ENCODE measurements at places on chromosomes 1 and 21.

- no peak for DNase-seq
Measured at GRCh38 chr1:221510793-221511503, 230.9 kb downstream of the DUSP10 start.

GRCh38 chr1:84810343-84810742, 82.7 kb downstream of the LPAR3 start:
- no peak for DNase-seq

DNA sequence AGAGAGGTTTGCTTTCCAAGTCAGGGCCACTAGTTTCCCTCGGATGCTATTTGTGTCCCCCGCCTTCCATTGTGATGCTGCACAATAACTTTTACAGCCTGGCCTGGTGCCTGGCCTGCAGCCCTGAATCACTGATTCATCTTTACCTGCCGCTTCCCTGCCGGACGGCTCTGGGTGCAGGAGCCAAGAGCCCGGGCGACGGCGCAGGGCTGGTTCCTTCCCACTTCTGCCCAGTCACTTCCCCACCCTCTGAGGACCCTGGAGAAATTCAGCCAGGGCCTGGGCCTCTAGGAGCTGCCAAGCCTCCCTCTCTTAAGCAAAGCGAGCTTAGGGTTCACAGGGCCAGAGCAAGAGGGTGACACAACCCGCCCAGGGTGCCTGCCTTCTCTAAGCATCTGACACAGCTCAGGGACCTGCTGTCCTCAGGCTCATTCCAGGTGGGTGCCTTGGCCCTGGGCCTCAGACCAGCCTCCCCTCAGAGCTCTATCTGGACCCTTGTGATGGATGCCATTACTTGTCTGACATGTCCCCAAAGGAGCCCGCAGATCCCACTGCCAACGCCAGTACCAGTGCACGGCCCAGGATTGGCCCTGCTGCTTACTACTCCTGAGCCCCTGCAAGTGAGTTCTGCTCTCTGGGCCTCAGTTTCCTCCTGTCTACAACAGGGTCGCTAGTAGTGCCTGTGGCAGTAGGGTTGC, 381.0 kb upstream of the VAMP3 start:
- no peak for DNase-seq

GRCh38 chr1:187408212-187409004, 579.7 kb downstream of the PLA2G4A start:
- DNase-seq, result peak; percentile 1

DNA sequence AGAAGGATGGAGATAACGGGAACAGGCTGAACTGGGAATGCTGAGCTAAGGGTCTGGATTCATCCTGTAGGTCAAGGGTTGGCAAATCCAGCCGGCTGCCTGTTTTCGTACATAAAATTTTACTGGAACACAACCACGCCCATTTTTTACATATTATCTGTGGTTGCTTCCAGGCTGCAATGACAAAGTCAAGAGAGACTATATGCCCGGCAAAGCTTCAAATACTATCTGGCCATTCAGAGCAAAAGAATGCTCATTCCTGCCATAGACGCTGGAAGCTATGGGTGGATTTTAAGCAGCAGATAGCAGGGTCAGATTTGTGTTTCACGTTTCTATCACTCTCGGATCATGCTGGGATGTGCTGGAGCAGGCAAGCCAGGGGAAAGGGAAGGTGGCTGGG, 137.9 kb upstream of the EDN2 start:
- DNase-seq, result no peak

DNA sequence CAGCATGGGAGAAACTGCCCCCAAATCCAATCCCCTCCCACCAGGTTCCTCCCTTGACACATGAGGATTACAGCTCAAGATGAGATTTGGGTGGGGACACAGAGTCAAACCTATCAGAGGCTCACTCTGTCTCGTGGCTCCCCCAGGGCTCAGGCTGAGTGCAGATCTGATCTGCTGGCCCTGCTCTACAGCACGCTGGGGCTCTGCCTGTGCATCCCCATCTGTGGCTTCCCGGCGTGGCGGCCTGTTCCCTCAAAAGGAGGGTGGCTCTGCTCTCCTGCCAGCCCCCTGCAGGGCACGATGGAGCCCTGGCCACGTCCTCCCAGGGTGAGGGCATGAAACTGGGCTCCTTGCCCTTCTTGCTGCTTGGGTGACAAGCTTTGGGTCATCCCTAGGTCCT, 19.8 kb upstream of the SMYD3 start:
- no peak for DNase-seq

Data from myocyte (in vitro differentiated cells).